ENCODE measurements at places on chromosomes 6 and 20. TPM values are rescaled to one million over a fixed set of nuclear protein-coding genes. Genes with fewer than 3 reads are reported as not detected.

Gene PTPRT
- not detected for total RNA-seq

Gene TDRD6
- total RNA-seq = 0.14 TPM

Gene PGC
- not detected for total RNA-seq

Gene CASS4
- 0.12 TPM for total RNA-seq

Gene RMND1
- 27.7 TPM for total RNA-seq

Gene SSTR4
- total RNA-seq = not detected

Gene IL20RA
- total RNA-seq = 2.4 TPM

Gene SRSF12
- 2.6 TPM for total RNA-seq

Gene BACH2
- 3.3 TPM for total RNA-seq

Gene TAF11
- 51.1 TPM for total RNA-seq

Gene ZNF335
- 24.2 TPM for total RNA-seq

Gene ZNF322
- 43.3 TPM for total RNA-seq

Gene CD24
- 2,810 TPM for total RNA-seq

Gene TXNDC5
- 197 TPM for total RNA-seq

Gene LHFPL5
- not detected for total RNA-seq

Gene OXT
- not detected for total RNA-seq

Gene GTSF1L
- total RNA-seq = not detected

Gene PTK6
- total RNA-seq = 0.28 TPM

Gene HLA-DRB1
- 0.38 TPM for total RNA-seq

Gene KCNQ2
- 61.7 TPM for total RNA-seq

Gene ZBP1
- total RNA-seq = not detected

Gene GRIK2
- total RNA-seq = 3.0 TPM

Gene PLN
- not detected for total RNA-seq

Gene LRRC73
- total RNA-seq = 0.08 TPM

Gene RBM12
- total RNA-seq = 81.3 TPM

Gene CCN6
- not detected for total RNA-seq

Gene ARMH2
- not detected for total RNA-seq

Gene FAM217A
- total RNA-seq = not detected

Gene RCAN2
- 6.3 TPM for total RNA-seq

Gene SLC17A3
- total RNA-seq = 0.27 TPM

Gene STX11
- 0.08 TPM for total RNA-seq

Gene GABRR1
- total RNA-seq = 0.16 TPM

Gene DCDC2
- 0.59 TPM for total RNA-seq

Gene ENPP3
- total RNA-seq = not detected

Gene IMPG1
- not detected for total RNA-seq
